Fibroblast of skin of left biceps (primary cell): ENCODE measurements at places on chromosomes 1 and 21.

- DNase-seq: no peak
Measured at GRCh38 chr1:206694171-206695124, 9.7 kb downstream of the MAPKAPK2 start.

DNA sequence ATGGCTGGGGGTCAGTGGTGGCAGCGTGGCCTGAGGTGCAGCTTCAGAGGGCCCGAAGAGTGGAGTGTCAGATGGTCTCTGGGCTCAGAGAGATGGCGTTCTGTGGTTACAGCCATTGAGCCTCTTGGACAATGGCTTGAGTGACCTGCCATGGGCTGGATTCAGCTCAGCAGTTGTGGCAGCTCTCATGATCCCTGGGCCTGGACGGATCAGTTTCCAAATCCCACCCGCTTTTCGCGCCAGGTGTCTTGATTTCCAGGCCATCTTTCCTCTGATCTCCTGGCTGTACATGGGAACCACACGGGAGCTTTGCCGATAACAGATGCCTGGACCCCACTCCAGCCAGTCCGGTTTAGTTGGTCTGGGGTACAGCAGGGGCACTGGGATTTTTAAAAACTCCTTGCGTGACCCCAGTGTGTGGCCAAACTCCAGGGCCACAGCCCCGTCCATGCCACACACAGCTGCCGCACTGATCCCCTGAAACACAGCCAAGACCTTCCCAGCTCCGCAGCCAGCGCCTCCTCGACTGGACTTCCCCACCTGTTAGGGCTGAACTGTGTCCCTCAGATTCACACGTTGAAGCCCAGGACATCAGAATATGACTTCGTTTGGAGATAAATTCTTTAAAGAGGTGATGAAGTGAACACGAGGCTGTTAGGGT, 67.9 kb downstream of the ATP5PO start:
- DNase-seq: no peak

DNA sequence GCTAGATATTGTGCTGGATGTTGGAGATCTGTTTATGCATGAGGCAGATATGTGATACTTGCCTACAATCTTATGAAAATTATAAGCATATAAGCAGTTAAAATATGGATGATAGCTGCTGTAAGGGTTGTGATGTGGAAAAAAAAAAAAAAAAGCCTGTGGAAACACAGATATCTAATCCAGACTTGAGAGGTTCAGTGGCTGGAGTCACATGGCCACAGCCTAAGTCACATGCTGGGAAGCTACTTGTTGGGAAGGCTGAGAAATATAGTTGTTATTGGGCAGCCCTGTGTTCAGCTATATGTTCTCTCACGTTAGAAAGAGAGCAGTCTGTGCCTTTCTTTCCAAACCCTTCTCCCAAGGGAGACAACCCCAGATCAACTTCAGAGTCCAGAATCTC, 15.1 kb downstream of the RAVER2 start:
- no peak for DNase-seq

GRCh38 chr1:87294633-87295032, 34.0 kb upstream of the LMO4 start:
- DNase-seq: no peak

GRCh38 chr1:227728059-227728891, 6.8 kb downstream of the JMJD4 start:
- no peak for DNase-seq

GRCh38 chr1:1092149-1092855, 18.2 kb upstream of the RNF223 start:
- no peak for DNase-seq

DNA sequence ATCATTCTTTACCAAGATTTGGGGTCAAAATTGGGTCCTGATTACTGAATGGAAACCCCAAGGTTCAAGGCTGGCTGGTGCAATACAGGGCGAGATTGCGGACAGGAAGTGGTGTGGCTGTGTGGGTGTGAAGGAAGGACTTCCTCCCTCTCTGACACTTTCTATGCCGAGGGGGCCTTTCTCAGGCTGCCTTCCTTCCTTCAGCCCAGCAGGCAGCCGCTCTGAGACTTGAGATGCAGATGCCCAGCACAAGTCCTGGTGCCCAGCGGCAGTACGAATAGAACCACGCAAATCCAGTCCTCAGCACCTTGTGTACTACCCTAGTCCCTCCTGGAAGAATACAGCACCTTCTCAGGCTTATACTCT, 16.3 kb downstream of the BATF3 start:
- no peak for DNase-seq

GRCh38 chr21:34020005-34020847, 53.2 kb upstream of the MRPS6 start:
- no peak for DNase-seq

GRCh38 chr1:29502911-29503840, 266.9 kb downstream of the PTPRU start:
- no peak for DNase-seq

DNA sequence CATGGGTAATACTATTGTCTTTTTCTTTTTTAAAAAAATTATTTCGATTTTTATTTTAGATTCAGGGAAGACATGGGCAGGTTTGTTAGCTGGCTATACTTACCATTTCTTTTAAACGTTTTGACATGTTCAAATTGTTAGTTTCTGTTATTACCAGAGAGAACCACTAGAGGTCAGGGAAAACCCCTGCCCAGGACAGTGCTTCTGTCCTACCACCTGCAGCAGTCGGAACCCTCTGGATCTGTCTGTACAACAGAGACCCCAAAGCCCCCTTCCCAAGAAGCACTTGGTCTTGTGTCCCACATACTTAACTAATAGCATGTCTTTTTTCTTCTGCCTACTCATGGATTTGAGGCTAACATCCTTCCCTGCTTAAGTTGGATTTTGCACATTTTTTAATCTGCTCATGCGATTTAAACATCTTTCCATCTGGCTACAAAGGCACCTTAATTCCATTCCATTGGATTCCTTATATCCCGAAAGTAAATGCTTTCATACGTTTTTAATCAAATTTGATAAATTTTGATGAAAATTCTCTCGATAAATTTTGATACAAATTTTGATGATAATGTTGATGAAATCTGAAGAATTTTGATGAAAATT, 10.0 kb upstream of the C1orf115 start:
- no peak for DNase-seq

DNA sequence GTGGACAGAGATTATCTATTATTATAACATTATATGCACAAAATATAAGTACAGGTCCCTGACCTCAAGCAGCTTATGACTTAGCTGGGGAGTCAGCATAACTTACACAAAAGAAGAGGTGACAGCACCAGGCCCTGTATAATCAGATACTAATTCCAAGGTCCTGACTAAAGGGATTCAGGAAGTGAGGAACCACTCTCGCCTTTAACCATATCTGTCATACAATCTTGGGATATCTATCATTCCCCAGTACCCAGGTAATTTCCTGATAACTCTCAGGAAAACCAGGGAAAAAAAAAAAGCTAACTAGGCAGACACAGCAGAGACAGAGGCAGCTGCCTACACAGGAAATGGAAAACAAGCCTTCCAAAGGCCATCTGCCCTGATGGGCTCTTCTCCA, 78.5 kb upstream of the CAMK1G start:
- no peak for DNase-seq

- DNase-seq: no peak
Measured at GRCh38 chr21:37364722-37365121, 1.9 kb upstream of the DYRK1A start.

GRCh38 chr1:218414060-218414728, 69.1 kb downstream of the TGFB2 start:
- no peak for DNase-seq
